GM13977 (cell line): ENCODE measurements at places on chromosomes 2 and 18.

DNA sequence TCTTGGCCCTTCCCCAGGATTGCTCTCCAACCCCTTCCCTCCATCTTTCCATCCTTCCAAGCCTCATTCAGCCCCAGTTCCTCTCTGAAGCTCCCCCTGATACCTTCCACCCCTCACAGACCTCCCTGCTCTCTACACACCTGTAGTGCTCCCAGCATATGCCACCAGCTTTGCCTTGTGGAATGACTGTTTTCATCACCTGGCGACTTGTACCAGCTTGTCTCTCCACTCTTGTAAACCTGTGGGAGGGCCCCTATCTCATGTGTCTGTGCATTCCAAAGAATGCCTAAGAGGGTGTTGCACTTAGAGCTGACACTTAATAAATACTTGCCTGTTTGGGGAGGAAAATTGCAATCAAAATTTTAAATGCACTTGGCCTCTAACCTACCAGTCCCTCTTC lies 198.7 kb downstream of the BCL11A start:
- DNase-seq, result no peak

DNA sequence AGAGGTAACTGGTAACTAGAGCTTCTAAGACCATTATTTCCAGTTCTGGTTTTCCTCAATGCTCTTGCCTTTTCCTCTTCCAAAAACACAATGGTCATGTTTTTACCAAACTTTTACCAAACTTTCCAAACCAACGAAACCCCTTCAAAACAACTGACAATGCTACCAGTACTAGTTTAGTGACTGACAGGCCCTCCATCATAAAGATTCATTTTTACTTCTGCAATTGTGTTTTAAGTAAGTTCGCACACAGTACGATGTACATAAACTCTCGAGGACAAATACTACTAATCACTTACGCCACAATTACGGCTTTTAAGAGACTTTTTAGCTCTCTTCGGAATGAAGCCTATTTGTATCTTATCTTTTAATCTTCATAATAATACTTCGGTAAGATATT lies 900 bp downstream of the C18orf32 start:
- no peak for DNase-seq

- DNase-seq, result no peak
These were observed 75.7 kb downstream of the RNF152 start for GRCh38 chr18:61817086-61817485.

GRCh38 chr2:146124741-146125140 lies 1604.8 kb upstream of the ZEB2 start:
- no peak for DNase-seq

DNA sequence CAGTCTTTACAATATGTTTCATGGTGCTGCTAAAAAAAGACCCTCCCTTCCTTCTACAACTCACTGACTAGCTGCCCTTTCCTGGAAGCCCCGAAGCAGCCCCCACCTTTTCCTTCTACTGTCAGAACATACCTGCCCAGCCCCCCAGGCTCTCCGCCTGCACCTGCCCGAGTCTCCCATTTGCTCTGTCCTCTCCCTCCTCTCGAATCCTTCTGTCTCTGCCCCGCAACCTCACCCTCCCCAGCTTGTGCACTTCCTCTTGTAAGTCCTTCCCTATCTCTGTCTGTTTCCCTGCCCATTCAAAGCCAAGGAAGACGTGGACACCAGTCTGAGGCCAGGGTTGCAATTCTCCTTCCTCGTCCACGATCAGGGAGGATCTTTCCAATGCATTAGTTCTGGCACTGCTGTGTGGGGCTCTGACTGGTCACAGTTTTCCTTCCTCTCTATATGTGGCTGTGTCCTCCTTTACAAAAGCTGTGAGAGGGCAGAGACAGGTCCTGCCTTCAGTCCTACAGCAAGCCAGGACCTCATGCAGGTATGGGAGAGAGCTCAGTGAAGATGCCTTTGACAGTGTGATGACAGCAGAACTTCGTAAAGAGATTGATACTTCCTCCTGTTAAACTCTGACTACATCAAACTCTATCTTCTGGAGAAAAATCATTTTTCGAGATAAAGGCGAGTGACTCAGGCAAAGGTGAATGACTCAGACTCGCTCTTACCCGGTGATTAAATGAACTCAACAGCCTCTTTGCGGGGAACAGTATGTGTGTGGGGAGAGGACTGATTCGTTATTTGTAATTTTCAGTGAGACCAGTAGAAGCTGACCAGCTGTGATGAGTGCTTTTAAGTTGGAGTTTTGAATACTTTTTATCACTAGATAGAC lies 14.2 kb downstream of the TNFRSF11A start:
- DNase-seq, result no peak

- peak; percentile 57 for DNase-seq
These were observed 453 bp upstream of the ANTXR1 start for GRCh38 chr2:69012310-69013141.
